ENCODE measurements at places on chromosomes 2 and 18.

- DNase-seq, result no peak
Measured at GRCh38 chr2:176494949-176495353, 225.7 kb downstream of the MTX2 start.

DNA sequence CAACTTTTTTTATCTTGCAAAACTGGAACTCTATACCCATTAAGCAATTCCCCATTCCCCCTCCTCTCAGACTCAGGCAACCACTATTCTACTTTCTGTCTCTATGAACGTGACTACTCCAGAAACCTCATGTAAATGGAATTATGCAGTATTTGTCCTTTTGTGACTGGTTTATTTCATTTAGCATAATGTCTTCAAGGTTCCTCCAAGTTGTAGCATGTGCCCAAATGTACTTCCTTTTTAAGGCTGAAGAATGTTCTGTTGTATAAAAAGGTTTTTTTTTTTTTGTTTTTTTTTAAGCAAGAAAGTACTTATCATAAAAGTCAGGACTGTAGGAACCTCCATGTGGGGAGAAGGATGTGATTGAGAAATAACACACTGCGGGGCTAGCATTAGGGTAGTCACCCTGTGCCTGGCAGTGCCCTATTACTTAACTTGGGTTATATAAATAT, 262.9 kb upstream of the FBXO11 start:
- no peak for DNase-seq

DNA sequence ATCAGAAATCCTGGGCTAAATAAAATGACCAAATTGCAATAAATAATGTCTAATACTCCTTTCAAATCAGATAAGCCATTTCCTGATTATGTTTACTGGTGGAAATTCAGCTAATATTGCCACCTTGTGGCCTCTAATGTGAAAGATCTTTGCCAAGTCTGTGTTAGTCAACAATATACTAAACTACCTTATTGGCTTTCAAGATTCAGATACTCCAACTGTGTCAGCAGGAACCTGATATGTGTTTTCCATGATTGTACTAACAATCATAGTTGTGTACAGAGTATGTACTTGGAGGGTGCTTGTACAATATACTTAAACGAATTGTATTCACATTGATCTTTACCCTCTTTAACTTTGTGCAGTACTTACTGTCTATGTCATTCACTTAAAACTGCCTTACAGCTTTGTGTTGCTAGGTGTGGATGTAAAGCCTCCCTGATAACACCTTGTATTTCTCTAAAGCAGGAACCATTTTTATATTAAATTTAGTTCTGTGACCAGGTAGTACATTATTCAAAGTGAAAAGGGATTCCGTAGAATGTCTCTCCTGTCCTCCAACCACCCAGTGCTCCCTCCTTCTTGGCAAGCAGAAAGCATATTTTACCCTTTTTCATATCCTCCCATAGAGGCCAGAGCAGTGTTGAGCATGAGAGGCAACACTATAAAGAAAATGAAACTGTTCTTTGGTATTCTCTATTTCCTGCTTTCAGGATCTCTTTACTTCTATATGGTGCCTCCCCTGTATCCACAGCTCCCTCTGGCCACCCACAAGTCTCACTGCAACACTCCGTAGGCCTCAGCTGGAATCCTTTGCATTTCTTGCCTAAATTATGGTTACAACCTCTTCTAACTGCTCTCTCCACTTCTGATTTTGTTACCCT, 75.2 kb upstream of the C2orf15 start:
- DNase-seq, result no peak

- no peak for DNase-seq
Measured at GRCh38 chr18:73136134-73136533, 268.3 kb upstream of the NETO1 start.

DNA sequence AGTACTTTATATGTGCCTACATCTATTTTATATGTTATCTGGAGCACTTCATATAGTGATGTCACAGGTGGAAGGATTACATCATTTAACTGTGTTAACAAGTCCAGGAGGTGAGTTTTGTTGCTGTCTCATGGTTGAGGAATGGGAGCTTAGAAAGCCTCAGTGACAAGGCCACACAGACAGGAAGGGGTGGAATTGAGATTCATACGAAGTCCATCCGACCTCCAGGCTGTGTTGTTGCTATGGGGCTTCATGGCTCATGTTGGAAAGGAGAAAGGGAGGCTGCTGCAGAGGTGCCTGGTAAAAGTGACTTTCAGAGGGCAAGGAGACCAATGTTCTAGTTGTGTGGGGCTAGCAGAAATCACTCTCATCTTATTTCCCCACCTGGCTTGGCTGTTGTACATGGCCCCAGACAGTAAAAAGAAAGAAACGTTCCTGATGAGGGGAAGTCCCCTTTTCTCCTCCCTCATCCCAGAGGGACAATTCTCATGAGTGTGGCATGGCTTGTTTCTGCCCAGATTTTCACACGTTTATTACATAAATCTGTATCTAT, 31.0 kb upstream of the GREB1 start:
- DNase-seq, result no peak
